ENCODE measurements at places on chromosomes 2 and 18. TPM values are rescaled to one million over a fixed set of nuclear protein-coding genes. Genes with fewer than 3 reads are reported as not detected.

TRIM54 gene
- total RNA-seq = not detected

AQP12B gene
- not detected for total RNA-seq

ZNF514 gene
- total RNA-seq = 7.9 TPM

STAMBP gene
- total RNA-seq = 21.3 TPM
